ENCODE measurements at places on chromosomes 13 and 19.

DNA sequence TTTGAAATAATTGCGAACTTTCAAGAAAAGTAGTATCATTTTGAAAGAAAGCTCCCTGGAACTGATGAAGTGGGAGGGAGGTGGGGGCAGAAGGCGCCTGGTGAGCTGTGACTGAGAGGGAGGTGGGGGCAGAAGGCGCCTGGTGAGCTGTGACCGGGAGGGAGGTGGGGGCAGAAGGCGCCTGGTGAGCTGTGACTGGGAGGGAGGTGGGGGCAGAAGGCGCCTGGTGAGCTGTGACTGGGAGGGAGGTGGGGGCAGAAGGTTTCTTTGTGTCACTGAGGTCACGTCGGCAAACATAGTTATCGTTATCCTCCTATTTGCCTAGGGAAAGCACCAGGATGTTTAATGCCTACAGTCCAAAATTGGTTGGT is 24.2 kb downstream of the C2CD4C start:
- no peak for DNase-seq

- DNase-seq, result no peak
These were observed 12.0 kb downstream of the TMTC4 start for GRCh38 chr13:100662468-100663211.

GRCh38 chr13:88005188-88005587 is 334.0 kb downstream of the SLITRK5 start:
- no peak for DNase-seq

GRCh38 chr19:7881910-7882309 is 6.4 kb upstream of the LRRC8E start:
- no peak for DNase-seq

Data from activated T-helper 1 cell treated with Interleukin-2 at 50 U/mL for 16 hours (primary cell).